ENCODE measurements at places on chromosomes 7 and 10.

DNA sequence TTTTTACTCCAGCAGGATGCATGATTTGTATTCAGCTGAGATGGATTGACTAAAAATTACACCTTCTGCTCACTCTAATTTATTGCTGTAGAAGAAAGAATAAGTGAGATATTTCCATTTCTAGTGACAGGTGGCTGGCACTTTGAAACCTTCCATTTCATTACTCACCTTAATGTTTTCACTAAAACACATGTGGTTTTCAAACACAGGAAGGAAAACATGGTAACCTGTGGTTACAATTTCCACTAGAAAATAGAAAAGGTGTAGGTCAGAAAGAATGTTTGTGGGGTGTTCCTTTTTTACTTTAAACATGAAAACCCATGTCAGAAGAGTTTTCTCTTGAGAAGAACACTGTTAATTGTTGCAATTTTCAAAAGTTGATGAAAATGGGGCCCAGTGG is 12.0 kb upstream of the PRKCQ start:
- DNase-seq, result no peak

- no peak for DNase-seq
These were observed 48.0 kb downstream of the KLHDC10 start for GRCh38 chr7:130118294-130118693.

DNA sequence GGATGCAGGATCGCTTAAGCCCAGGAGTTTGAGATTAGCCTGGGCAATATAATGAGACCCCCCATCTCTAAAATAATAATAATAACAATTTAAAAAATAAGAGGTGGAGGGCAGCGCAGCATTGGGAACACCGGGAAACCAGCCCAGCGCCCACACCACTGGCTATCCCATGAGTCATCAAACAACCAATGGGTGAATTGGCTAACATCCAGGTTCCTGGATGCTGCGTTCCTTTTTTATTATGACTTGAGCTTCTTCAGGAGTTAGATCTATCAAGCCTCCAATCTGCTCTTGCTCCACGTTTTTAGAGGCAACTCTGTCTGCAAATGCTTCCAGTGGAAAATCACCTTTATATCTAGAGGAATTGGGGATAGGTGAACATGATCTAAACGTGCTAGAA is 10.0 kb upstream of the LRRC4 start:
- no peak for DNase-seq

DNA sequence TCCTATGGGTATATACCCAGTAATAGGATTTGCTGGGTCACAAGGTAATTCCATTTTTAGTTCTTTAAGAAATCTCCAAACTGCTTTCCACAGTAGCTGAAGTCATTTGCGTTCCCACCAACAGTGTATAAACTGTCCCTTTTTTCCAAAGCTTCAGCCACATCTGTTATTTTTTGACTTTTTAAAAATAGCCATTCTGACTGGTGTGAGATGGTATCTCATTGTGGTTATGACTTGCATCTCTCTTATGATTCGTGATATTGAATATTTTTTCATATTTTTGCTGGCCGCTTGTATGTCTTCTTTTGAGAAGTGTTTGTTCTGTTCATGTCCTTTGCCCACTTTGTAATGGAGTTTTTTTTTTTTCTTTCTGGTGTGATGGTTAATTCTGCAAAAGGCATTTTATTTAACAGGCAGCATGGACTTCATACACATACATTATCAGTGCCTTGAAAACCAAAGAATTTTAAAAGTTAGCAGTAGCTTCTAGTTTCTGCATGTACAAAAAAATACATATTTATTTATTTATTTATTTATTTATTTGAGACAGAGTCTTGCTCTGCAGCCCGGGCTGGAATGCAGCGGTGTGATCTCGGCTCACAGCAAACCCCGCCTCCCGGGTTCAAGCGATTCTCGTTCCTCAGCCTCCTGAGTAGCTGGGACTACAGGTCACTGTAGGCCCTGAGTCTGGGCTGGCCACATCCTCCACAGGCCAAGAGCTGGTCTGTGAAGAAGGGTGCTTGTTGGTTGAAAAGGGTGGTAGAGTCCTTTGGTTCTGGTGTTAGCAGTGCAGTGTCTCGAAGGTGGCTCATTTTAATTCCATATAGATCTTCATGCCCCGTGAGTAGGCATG is 32.3 kb downstream of the AGR3 start:
- no peak for DNase-seq

GRCh38 chr10:11177381-11177780 is 159.7 kb downstream of the CELF2 start:
- DNase-seq, result no peak

- DNase-seq, result no peak
These were observed 176.9 kb upstream of the ZWINT start for GRCh38 chr10:56537984-56538383.

DNA sequence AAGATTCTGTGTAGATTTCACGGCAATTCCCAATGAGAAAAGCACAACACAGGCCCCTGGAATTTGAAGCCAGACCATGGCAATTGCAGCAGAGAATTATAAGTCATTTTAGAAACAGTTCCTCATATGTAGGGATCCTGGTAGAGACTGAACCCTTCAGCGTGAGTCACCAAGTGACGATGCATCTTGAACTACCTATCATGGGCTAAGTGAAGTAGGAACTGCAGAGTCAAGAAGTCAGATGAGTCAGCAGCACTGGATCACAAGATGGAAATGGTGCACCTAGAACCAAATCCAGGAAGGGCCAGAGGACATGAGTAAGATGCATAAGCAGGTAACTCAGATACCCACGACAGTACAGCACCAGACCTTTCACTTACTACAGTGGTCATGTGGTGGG is 140.0 kb upstream of the TPK1 start:
- DNase-seq, result no peak

- no peak for DNase-seq
These were observed 56.8 kb upstream of the AASS start for GRCh38 chr7:122200888-122201287.

- peak; percentile 11 for DNase-seq
These were observed 223.5 kb downstream of the CCDC3 start for GRCh38 chr10:12777840-12778585.

Measured in stimulated activated naive CD4-positive, alpha-beta T cell treated with Interleukin-2 at 50 U/mL for 16 hours (primary cell).